ENCODE measurements at places on chromosomes 16 and 17. TPM values are rescaled to one million over a fixed set of nuclear protein-coding genes. Genes with fewer than 3 reads are reported as not detected.

DNA sequence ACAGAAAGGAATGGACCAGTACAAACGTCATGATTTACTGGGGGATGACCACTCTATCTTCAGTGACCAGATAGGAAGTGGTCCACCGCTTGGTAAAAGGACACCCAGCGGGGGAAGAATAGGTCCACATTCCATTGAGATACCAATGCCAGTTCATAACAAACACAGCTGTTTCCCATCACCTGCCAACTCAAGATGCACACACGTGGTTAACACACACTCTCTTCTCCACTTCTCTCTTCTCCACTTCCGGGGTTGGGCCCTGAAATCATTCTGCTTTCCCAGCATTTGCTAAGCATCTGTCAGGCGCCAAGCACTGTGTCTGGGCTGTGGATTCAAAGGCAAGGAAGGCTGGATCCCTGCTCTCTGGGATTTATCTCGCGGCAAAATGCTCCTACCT is 175.5 kb downstream of the SLC39A11 start:
- DNase-seq, result no peak

FOXF1 gene
- total RNA-seq, result 0.41 TPM

DNA sequence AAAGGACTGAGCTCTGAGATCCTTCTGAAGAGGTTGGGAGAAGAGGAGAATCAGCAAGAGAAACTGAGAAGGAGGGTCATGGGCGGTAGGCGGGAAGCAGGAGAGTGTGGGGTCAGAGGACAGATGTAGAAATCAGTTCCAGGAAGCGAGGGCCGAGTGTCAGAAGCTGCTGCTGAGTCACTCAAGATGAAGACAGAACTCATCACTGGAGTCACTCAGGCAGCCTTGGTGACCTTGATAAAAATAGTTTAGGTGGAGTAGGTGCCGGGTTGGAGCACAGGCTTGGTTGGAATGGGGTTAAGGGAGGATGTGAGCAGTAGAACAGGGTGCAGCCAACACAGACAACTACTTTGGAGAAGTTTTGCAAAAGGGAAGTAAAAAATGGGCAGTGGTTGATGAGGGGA is 6.1 kb upstream of the ITGAM start:
- DNase-seq, result no peak

GRCh38 chr17:30321314-30321713 is 12.5 kb downstream of the TMIGD1 start:
- no peak for DNase-seq

GRCh38 chr16:78961464-78961863 is 639.1 kb downstream of the MAF start:
- no peak for DNase-seq

DNA sequence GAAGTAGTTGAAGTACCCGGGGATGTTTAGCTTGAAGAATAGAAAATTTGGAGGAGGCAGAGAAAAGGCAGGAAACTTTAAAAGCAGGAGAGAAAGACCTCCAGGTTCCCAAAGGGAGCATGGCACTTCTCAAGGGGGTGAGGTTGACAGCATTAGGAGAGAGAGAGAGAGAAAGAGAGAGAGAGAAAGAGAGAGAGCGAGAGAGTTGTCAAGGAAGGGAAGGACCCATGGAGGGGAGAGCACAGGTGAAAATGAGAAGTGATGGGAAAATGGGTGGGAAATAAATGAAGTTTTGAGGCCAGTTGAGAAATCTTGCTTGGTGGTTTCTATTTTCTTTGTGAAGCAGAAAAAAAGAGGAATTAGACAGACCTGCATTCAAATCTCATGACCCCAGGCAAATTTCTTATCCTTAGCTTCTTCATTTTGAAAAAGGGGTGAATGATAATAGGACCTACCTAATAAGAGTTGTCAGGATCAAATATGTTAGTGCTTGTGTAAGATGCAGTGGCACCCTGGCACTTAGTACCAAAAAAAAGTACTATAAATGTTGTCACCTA is 24.0 kb downstream of the PRKCB start:
- no peak for DNase-seq

HEXD gene
- total RNA-seq, result 14.3 TPM

KRTAP4-9 gene
- not detected for total RNA-seq

DNA sequence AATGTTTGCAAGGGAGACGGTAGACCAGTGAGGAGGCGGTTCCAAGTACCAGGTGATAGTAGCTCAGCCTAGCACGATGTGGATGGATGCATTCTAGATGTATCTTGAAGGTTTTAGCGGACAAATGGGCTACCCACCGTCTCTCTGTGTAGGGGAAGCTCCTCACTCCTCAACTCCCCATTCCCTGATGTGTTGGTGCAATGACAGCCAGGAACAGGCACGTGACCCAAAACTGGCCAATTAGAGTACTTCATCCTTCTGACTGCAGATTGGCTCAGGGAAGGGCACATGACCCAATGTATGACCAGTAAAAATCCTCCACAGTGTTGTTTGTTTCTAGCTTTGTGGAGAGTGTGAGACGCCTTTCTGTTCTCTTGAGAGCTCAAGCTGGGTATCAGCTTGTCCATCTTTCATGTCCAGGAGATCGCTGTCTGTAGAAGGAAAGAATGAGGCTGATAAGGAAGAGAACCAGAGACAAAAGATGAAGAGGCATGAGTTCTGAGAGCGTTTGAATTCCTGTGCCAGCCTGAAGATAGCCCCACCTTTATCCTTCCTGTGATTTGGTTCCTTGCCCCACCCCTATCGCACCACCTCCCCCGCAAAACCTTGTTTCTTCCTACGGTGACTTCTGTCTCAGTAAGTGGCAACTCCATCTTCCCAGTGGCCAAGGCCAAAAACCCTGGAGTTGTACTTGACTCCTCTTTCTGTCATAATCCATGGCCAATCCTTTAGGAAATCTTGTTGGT is 2.3 kb upstream of the BORCS6 start:
- peak; percentile 82 for DNase-seq

BCL6B gene
- total RNA-seq, result 2.0 TPM

- DNase-seq, result no peak
Measured at GRCh38 chr17:61436995-61437704, 15.1 kb upstream of the TBX4 start.

- no peak for DNase-seq
Measured at GRCh38 chr17:69402052-69402451, 12.4 kb upstream of the MAP2K6 start.

- no peak for DNase-seq
Measured at GRCh38 chr17:63550817-63551639, 751 bp downstream of the DCAF7 start.

PERCC1 gene
- total RNA-seq, result not detected

DNA sequence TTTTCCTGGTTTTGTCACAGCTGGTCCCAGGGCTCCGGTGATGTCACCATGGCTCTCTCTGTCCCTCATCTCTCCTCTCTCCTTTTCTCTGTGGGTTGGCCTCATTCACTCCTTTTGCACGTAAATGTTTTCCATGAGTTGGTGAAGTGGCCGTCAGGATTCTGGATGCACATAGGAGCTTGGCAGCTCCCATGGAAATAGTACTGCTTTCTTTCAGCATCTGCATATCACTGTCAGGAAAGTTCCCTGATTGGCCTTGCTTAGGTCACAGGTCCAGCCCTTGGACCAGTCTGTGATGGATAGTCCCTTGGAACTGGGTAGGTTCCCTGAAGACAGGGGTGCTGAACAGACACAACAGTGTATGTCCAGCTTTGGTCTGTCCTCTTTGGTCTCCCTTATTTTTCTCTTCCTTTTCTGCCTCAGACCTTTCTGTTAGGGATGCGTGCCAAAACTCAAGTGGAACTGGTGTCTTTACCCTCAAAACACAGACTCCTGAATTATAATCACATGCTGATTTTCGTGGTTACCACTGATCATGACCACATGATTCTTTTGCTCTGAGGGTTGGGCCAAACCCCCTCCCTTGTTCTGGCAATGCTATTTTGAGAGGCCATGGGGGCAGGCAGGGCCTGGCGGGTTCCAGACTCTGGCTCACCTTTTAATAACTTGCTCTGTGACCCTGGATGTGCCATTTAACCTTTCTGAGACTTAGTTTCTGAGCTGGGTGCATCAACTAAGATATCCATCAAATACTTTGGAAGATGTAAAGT is 99.0 kb downstream of the MSI2 start:
- DNase-seq, result no peak

DNA sequence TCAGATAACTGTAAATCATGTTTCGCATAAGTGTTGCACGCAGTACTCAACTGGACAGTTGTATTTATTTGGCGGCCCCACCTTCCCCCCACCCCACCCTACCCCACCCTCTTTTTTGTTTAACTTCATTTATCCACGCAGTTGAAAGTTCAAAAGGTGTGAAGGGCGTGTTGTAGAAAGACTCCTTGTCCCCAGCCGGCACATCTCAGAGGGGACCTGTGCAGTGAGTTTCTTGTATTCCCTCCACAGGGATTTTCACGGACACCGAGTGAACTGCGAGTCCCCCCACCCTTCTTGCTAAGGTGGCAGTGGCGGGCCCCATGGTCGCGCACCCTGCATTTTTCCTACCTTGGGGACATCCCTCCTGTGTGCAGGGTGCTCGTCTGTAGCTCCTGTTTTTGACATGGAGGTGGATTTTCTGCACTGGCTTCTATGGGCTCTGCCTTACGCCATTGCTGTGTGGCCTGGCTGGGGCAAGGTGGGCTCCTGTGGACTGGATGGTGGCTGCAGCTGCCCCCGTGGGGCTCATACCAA is 36.2 kb downstream of the ADCY7 start:
- no peak for DNase-seq

GRCh38 chr17:75457047-75457654 is 716 bp downstream of the TMEM94 start:
- no peak for DNase-seq

CHTF18 gene
- total RNA-seq, result 9.8 TPM

DNA sequence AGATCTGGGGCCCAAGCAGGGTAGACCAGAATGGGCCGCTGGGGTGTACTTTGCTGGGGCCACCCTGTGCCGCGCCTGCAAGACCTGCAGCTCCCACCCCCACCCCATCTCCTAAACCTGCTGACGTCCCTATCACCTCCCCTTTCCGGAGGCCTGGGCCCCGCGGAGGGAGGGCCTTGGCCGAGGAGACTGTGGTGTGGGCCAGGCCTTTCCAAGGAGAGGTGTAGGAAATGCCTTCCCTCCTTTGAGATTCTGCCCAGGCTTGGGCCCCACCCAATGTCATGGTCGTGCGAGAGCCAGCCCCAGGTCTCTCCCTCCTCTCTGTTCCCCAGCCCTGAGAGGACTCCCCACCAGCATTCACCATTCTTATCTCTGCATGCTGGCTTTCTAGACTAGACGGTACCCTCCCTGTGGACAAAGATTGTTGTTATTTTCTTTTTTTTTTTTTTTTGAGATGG is 3.9 kb upstream of the WFIKKN2 start:
- DNase-seq, result no peak

GRCh38 chr17:40178660-40179059 is 1.4 kb downstream of the RAPGEFL1 start:
- no peak for DNase-seq

DNA sequence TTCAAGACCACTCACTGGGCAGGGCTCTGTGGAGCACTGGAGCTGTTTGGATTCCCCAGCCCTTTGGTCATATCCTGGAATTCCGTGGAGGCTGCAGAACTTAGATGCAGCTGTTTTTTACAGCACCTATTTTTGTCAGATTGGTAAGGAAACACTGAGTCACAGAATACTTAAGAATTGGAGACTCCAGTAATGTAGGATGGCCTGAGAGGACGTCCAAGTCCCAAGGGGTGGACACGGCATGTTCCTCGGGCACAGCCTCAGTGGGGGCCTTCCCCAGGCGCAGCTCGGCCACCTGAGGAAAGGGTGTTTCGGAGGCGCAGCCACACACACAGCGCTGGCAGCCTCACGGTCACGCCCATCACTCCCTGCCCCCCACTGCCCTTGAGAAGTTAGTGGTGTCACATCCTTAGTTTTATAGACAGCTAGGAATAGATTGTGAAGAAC is 14.8 kb downstream of the PLD6 start:
- DNase-seq, result no peak
